ENCODE measurements at places on chromosomes 1 and 21.

DNA sequence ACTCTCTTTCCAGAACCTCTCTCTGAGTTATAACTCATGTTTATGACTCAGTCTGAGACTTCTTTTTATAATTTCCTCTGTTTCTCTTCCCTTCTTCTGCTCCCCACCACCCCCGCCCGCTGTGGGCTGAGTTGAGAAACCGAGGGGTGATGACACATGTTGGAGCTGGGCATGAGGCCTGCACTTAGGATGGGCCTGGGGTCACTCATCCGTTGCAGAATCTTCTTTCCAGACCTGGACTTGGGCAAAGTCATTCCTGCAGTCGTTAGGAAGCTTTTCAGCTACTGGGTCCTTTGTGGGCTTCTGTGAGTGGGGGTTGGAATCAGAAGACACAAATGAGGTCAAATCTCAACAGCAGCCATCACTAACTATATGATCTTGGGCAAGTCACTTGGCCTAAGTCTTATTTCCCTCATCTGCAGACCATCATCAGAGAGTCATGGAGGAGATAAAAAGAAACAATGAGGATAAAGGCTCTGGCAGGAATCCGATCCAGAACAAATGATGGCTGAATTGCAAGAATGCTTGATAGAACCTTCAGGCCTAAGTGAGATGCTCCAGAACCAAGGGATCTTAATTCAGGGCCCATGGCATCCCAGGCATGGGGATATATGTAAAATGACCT lies 53.4 kb downstream of the RPS6KA1 start:
- DNase-seq: peak; percentile 48

DNA sequence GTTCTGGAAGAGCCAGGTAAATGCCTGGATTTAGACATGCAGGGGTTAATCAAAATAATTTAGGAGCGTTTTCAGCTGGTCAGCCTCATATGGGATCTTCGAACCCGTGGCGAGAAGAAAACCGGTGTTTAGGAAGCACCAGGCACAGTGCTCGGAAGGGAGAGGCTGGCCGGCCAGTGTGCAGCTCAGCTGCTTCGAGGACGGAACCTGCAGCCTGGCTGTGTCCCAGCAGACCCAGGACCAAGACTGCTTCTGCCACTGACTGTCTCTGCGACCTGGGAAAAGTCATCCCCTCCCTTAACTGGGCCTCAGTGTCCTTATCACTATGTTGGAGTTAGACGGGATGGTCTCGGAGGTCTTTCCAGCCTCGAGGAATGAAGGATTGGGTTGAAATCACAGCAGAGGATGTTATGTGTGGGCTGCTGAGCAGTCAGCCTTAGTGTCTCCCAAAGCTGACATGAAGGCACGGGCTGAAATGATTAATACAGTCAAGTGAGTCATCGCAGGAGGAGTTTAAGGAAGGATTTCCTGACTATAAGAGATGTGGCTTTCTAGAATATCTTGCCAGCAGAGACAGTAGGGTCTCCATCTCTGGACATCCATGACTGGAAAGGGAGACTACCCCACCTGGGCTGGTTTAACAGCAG lies 20.8 kb downstream of the PPFIA4 start:
- peak; percentile 85 for DNase-seq

DNA sequence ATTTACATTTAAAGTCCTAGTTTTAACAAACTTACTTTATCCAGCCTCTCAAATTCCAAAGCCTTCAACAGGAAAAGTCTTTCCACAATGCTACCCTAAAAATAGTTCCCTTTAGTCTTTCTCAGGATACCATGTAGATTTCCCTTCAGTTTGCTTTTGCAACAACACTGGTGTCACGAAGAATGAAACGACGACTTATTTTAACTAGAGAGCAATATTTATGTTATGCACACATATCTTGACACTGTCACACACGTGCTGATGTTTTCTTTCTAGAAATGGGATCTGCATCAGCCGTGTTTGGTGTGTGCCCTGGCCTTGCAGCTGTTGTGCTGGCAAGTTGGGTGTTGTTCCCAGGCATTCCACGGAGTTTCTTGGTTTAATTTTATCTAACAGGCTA lies 75.5 kb downstream of the SIPA1L2 start:
- DNase-seq: no peak

- DNase-seq: no peak
These were observed 32.2 kb upstream of the ZBTB8A start for GRCh38 chr1:32507021-32507420.

- no peak for DNase-seq
These were observed 39.8 kb downstream of the NEK7 start for GRCh38 chr1:198196630-198197029.

DNA sequence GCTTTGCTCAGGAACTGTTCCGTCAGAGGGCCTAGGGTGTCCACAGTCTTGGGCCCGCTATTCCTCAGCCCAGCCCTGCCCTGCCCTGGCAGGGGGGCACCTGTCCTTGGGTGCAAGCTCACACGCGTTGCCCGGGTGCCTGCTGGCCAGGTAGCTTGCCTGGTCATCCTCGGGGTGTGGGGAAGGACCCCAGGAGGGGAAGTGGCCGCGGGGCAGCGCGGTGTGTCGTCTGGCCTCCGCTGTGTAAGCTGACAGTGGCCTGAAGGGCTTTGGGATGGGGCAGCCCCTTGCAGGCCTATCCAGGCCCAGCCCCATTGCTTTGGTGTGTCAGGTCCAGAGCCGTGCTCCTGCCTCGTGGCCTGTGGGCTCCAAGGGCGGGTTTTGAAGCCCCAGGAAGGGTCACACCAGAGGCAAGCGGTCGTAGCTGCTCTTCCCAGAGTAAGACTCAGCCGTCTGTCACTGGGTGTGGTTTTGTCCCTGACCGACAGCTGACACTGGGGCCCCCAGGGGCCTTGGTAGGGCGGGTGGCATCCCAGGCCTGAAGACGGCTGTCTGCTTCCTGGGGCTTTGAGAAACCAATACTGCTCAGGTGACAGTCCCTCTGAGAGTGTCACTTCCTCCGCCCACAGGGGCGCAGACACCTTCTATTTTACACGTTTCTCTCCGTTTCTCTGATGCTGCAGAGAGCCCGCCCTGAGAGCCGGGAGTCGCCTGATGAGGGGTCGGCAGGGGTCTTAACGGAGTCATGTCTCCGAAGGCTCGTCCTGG lies 72.1 kb downstream of the SKI start:
- DNase-seq: no peak
